C1 segment of cervical spinal cord (tissue), 14 donors: ENCODE measurements at places on chromosomes 16 and 17.

- no peak for DNase-seq
Measured at GRCh38 chr16:11379420-11379819, 34.2 kb downstream of the RMI2 start.

DNA sequence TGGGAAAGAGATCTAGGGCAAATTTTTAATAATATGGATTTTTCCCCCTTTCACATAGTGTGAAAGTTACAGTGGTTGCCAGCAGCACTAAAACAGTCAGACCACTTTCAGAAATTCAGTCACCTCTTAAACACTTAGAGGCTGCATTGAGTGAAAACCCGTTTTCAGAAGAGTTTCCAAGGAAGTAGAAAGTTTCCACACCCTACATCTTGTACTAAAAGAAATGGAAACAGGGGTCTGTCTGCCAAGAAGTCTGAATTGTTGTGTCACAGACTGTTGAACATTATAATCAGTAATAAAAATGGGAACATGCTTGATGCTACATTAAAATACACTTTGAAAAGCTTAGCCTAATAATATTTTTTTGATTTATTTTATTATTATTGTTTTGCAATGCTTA, 278.9 kb upstream of the KCNJ16 start:
- DNase-seq = no peak

GRCh38 chr17:69208640-69209039, 20.0 kb downstream of the ABCA10 start:
- no peak for DNase-seq

DNA sequence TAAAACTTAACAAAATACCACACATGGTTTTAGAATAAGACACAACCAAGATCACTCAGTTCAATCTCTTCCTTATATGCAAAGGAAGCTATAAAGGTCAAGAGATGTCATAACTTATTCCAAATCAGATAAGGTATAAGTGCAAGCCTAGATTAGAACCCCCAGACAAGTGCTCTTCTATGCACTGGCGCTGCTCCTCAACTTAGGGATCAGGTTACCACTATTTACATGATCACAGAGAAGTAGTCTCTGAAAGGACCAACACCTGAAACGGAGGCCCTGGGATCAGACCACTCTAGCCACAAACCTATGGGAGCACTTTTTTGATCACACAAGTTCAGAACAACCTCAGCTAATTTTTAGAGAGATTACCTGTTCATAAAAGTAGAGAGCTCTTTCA, 16.6 kb downstream of the COPS3 start:
- DNase-seq = no peak

- no peak for DNase-seq
Measured at GRCh38 chr17:8275421-8276290, 12.8 kb upstream of the RANGRF start.

GRCh38 chr17:49895812-49896211, 47.9 kb upstream of the TAC4 start:
- DNase-seq = no peak

GRCh38 chr17:42675965-42676423, 800 bp downstream of the PLEKHH3 start:
- no peak for DNase-seq

DNA sequence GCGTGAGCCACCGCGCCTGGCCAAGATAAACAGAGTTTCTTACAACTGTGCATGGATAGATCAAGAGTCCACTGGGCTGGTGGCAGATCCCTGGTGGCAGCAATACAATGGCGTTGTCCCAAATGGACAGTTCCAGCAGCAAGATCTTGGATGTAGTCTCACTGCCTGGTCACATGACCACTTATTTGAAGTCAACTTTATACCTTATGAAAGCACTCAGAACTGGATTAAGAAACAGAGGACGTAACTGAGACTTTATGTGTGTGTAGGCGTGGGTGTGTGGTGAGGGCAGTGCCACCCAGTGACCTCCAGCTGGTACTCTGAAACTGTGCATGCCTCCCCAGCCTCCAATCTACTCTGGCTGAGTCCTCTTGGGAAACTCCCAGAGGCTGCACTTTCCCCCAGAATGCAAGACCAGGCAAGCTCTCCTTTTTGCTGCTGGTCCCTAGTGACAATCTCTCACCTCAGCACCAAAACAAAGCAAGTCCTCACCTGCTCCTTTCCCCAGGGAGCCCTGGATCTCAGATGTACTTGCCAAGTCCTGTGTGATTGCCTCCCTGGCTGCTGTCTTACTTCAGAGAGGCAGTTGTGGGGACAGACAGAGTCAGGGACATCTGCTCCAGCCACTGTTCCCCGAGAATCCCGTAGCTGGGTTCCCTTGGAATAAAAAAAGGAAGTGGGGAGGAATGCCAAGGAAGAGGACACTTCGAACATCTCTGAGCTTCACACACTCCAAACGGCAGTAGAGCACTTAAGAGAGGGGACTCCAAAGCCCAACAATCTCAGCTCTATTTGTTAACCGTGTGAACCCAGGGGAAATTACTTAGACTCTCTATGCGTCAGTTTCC, 11.7 kb upstream of the ST6GALNAC2 start:
- no peak for DNase-seq

GRCh38 chr16:79411805-79412204, 188.7 kb downstream of the MAF start:
- no peak for DNase-seq

- no peak for DNase-seq
Measured at GRCh38 chr17:77579131-77579530, 379.4 kb upstream of the TNRC6C start.

DNA sequence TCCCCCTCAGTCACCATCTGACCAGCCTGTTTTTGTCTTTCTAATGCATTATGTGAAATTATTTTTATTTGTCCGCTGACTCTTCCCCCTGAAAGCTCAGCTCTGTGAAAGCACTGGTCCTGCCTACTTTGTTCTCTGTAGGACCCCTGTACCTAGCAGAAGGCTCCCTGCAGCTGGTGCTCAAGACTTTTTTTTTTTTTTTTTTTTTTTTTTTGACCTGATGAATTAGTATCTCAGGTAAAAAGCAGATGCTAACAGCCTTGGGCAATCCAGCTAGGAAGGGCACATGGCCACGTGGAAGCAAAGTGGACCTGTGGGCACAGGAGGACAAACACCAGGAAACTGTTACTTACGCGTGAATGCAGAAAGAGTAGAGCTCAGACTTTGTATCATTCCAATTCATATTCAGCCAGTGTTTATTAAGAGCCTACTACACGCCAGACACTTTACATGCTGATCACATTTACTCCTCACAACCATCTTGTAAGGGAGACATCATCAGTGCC, 629 bp upstream of the UNC119 start:
- no peak for DNase-seq

DNA sequence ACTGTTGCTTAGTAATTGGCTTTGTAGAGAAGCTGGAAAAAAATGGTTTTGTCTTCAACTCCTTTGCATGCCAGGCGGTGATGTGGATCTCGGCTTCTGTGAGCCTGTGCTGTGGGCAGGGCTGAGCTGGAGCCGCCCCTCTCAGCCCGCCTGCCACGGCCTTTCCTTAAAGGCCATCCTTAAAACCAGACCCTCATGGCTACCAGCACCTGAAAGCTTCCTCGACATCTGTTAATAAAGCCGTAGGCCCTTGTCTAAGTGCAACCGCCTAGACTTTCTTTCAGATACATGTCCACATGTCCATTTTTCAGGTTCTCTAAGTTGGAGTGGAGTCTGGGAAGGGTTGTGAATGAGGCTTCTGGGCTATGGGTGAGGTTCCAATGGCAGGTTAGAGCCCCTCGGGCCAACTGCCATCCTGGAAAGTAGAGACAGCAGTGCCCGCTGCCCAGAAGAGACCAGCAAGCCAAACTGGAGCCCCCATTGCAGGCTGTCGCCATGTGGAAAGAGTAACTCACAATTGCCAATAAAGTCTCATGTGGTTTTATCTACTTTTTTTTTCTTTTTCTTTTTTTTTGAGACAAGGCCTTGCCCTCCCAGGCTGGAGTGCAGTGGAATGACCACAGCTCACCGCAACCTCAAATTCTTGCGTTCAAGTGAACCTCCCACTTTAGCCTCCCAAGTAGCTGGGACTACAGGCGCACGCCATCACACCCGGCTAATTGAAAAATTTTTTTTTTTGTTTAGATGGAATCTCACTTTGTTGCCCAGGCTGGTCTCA, 6.2 kb upstream of the TMEM235 start:
- peak; percentile 55 for DNase-seq

- no peak for DNase-seq
Measured at GRCh38 chr16:59238246-59238645, 504.1 kb upstream of the GOT2 start.

GRCh38 chr17:58337210-58337599, 8.6 kb upstream of the TSPOAP1 start:
- no peak for DNase-seq

- DNase-seq = no peak
Measured at GRCh38 chr16:56910654-56911539, 21.0 kb upstream of the HERPUD1 start.

DNA sequence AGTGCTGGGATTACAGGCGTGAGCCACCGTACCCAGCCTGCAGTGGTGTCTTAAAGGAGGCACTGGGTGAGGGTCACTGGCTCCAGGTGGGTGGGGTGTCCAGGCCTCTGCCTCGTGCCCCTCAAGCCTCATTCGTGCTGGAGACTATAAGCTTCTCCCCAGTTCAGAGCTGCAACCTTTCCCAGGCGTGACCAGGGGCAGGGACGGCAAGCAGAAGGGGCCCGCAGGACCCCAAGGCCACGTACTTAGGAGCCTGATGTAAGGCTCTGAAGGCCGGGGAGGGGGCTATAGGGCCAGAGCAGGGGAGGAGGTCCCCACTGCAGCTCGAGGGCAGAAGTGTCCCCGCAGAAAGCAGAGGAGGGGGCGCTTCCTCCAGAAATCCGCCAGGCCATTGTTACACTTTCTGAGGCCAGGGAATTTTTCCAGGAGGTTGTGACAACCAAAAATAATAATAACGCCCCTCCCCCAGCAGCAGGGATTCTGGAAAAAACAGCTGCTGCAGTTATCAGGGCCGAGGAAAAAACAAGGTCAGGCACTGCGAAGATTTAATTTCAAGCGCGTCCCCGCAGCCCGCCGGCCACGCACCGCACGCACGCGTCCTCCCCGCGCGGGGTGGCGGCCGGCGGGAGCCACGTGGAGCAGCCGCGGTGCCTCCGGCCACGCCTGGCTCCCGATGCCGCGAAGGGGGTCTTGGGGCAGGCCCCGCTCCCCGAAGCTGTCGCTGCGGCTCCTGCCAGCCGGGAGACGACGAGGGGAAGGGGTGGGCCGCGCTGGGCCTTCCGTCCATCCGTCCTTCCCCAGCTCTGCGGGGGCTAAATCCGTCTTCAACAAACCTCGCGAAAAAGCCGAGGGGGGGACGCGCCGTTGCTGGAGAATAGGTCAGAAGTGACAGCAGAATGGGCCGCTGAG, 45.8 kb upstream of the SLC38A10 start:
- no peak for DNase-seq

DNA sequence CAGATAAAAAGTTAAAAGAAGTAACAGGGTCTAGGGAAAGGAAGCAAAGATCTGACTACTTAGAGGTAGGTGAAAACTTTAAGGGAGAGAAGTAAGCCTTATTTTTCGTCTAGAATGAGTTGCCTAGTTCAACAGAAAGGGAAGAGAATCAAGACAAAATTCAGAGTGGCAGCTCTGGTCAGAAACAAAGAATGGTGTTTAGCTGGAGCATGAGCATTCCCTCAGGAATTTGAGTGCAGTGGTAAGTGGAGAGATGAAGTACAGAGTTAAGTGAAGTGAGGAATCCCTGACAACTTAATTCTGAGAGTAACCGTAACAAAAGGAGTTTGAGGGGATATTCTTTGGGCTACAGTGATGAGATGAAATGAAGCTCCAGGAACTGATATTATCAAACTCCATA, 11.5 kb downstream of the SMG6 start:
- DNase-seq = no peak

GRCh38 chr16:85114909-85115567, 2.8 kb upstream of the CIBAR2 start:
- peak; percentile 44 for DNase-seq

DNA sequence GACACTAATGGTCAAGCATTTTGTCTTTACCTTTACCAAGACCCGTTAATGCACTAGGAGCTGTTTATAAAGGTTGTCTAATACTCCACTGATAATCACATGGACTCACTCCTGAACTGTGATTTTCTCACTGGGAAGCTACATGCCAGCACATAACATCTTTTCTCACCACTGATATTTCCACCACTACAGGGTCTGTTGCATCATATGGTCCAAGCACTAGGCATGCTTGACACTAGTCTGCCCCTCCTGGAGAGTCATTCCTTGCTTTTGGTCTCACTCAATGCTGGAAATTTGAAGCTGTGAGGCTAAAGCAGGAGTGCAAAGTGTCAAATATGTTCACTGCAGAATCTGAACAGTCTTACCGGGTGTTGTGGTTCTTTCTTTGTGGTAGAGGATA, 1576.8 kb downstream of the CDH8 start:
- no peak for DNase-seq

GRCh38 chr17:12624211-12624610, 41.5 kb upstream of the MYOCD start:
- no peak for DNase-seq

DNA sequence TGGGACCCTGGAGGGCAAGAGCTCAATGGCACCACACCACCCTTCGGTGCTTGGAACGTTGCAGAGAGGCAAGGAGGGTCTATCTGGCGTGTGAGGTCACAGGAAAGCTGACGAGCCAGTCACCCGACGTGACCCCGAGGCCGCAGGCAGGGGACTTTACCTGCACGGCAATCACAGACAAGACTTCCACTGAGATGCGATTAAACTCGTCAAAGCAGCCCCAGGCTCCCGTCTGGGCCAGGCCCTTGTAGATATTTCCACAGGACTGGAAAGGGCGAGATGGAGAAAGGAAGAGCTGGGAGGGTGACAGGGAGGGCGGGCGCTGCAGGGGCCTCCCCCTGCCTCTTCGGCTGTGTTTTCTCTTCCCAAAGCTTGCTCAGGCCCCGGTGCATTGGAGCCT, 78.3 kb downstream of the DNAH17 start:
- no peak for DNase-seq

GRCh38 chr17:57480438-57481196, 224.3 kb downstream of the MSI2 start:
- no peak for DNase-seq

- no peak for DNase-seq
Measured at GRCh38 chr16:89936034-89936433, 12.5 kb upstream of the DEF8 start.

DNA sequence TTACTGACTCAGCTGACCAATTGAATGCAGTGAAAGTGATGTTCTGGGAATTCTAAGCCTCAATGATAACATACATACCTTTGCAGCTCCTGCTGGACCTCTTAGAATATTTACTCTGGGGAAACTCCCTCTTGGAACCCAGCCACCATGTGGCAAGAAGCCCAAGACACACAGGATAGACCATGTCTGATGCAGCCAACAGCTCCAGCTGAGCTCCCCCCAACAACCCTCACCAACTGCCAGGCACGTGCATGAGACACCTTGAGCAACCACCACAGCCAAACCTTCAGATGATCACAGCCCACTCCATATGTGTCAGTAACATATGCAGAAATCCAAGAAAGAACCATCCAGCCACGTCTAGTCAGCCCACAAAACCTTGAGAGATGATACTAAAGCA, 53.0 kb downstream of the XYLT1 start:
- no peak for DNase-seq

GRCh38 chr17:66531851-66532295, 229.5 kb downstream of the PRKCA start:
- DNase-seq = no peak

- no peak for DNase-seq
Measured at GRCh38 chr17:19332371-19333131, 30.0 kb downstream of the B9D1 start.
